ENCODE measurements at places on chromosomes 16 and 17.

DNA sequence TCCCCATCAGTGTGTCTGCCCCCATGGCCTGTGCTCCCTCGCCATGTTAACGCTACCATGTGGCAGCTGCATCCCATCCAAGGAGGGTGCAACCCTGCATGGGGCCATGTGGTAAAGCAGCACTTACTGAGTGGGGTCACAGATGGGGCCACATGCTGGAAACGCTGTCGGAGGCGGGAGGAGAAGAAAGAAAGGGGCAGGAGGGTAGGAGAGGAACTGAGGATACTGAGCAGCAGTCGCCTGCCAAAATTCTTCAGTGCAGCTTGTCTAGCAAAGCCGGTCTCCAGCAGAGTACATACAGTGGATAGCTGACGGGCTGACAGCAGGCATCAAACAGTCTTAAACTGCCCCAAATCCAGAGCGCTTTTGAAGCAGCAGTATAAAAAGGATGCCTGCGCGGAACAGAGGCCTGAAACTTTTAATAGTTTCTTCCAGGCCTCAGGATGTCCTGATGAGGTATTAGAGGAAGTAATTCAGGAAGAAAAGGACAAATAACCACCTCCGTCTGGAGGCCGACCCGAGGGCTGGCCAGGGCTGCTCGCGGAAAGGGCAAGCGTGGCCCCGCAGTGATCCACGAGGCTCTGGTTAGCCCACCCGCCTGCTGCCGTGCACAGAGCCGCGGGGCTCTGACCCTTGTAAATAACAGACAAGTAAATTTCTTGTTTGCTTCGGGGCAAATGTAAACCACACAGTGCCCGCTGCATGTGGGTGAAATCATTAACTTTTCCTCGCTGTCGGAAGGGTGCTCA, 149.0 kb downstream of the CCDC182 start:
- DNase-seq, result no peak

GRCh38 chr17:36979565-36979941, 30.8 kb downstream of the AATF start:
- no peak for DNase-seq

DNA sequence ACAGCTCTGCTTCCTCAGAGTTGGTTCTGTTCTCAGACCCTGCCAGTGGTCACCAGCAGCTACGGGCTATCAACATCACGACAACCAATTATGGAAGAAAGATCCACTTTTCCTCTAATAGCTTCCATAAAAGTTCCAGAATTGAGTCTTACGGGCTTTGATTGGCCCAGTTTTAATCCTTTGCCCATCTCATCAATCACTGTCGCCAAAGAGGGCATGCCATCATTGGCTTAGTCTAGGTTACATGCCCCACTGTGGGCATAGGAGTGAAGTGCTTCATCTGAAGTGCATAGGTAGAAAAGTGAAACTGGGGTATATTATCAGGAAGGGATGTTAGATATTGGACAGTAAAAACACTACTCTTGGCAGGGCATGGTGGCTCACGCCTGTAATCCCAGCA, 76.6 kb upstream of the DHX40 start:
- no peak for DNase-seq

- no peak for DNase-seq
Observed at GRCh38 chr16:4233431-4233830, 8.4 kb downstream of the SRL start.

- no peak for DNase-seq
Observed at GRCh38 chr16:87441886-87442580, 49.9 kb downstream of the MAP1LC3B start.

- DNase-seq, result no peak
Observed at GRCh38 chr16:3578610-3579551, 1.7 kb upstream of the NLRC3 start.

- no peak for DNase-seq
Observed at GRCh38 chr17:78976907-78977680, 2.6 kb downstream of the LGALS3BP start.

DNA sequence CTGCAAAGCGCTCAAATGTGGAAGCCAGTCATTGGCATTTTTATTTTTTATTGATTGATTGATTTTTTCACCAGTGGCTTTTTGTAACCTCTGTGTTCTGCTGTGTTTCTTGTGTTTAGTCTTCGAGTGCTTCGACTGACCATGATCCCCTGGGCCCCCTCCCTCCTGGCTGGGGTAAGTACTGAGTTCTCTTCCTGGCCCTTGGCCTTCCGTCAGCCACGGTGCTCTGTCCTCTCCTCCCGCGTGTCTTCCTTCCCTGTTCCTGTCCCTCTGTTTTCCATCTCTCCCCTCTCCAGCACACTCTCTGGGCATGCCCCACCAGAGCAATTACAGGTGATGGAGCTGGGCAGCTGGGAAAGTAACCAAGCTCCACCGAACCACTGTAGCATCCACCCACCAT, 25.8 kb upstream of the CLEC18A start:
- DNase-seq, result no peak

- no peak for DNase-seq
Observed at GRCh38 chr16:67245674-67246080, 1.6 kb downstream of the FHOD1 start.

DNA sequence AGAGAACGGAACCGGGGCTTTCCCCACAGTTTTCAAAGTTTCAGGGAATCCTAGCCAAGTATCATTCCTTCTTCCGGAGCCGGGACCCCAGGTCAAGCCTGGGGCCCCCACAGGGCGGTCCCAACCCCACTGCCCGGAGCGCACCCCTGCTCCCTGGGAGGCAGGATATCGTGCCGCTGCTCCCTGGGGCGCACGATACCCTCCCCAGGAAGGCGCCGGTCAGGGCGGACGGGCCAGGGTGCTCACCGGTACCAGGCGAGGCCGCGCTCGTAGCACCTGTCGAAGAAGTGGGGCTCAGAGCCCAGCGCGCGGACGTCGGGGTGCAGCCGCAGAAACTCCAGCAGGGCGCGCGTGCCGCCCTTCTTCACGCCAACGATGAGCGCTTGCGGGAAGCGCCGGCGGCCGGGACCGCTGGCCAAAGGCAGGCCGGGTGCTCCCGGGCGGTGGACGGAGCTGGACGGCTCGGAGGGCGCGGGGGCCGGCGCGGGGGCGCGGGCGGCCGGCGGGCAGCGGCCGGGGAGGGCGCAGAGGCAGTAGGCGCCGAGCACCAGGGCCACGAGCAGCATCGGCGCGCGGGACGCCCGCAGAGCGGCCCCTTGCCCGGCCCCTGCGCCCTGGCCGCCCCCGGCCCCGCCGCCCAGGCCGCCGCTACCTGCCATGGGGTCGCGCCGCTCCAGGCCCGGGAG, 407 bp downstream of the HS3ST6 start:
- DNase-seq, result no peak

GRCh38 chr17:45782889-45783592, 1.1 kb upstream of the CRHR1 start:
- no peak for DNase-seq

GRCh38 chr17:78349891-78350642, 9.8 kb downstream of the SOCS3 start:
- DNase-seq, result no peak

- DNase-seq, result no peak
Observed at GRCh38 chr17:38330941-38331411, 12.8 kb downstream of the GPR179 start.

DNA sequence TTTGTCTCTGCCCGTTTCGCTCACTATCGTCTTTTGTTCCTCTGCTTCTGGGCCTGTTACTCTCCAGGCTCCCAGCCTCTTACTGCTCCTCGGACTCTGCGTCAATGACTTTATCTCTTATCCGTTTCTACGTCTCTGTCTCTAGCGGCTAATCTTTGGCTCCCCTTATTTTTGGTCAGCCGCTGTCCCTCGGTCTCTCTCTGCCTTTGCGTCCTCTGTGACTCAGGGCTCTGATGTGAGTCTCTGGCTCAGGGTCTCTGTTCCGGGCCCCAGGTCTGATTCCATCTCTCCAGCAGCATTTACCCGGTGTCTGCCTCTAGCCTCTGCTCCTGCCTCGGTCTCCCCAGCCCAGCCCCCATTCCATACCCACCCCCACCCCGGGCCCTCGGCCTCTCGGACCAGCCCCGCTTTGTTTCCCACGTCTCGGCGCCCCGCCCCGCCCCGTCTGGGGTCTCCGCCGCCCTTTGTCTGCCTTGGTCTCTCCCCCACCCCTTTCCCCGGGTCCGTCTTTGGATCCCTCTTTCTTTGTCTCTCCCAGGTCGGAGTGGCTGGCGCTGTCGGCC, 547 bp upstream of the ZNF48 start:
- DNase-seq, result no peak

GRCh38 chr16:65771707-65772106, 594.8 kb upstream of the CDH5 start:
- no peak for DNase-seq

GRCh38 chr17:50169121-50169764, 3.4 kb downstream of the SGCA start:
- no peak for DNase-seq

DNA sequence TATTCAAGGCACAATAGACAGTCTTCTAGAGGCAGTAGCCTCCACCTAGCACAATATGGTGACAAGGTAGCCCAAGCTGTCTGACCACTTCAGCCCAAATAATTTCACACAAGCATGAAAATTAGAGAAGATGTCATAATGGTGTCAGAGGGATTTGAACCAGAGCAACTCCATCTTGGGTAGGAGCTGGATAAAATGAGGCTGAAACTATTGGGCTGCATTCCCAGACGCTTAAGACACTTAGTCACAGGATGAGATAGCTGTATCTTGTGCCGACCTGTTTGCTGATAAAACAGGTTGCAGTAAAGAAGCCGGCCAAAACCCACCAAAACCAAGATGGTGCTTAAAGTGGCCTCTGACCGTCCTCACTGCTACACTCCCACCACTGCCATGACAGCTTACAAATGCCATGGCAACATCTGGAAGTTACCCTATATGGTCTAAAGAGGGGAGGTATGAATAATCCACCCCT, 192.6 kb downstream of the CPPED1 start:
- DNase-seq, result no peak

DNA sequence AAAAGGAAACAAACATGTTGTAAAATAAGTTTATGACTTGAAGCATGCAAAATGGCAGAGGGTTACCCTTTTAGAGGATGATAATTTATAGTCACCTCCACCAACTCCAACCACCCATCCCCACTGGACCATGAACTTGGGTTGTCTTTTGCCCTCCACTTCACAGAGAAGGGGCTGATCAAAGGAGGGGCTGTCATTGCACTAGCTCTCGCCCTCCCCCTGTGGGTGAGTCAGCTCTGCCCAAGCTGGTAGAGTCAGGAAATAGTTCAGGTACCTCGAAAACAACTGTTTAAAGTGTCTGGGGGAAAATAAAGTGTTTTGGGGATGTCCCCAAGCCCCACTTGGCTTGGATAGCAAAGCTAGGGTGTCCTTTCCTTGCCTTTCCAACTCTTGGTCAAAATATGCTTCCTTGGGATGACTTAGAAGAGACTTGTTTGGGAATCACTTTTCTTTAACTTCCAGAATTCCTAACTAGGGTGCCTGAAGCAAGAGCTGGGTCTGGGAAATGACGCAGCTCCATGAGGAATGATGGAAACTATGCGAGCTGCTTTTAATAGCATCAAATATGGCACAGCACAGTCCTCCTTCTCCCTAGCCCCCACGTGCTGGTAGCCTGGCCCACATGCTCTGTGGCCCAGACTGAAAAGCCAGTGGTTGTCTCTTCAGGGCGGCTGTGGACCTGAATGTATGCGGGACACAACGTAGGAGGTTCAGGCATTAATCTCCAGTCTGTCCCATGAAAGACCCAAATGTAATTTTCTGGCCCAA, 40.7 kb downstream of the TBX4 start:
- DNase-seq, result no peak

DNA sequence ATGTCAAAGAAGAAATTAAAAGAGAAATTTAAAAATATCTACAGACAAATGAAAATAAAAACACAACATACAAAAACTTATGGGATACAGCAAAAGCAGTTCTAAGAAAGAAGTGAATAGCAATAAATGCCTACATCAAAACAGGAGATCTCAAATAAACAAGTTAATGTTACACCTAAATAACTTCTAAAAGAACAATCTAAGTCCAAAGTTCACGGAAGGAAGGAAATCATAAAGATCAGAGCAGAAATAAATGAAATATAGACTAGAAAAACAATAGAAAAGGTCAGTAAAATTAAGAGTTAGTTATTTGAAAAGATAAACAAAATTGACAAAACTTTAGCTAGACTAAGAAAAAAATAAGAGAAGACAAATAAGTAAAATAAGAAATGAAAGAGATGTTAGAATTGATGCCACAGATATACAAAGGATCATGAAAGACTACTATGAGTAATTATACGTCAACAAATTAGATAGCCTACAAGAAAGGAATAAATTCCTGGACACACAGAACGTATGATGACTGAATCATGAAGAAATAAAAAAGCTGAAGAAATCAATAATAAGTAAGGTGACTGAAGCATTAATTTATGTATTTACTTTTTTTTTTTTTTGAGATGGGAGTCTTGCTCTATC, 100.4 kb downstream of the CEP112 start:
- no peak for DNase-seq

GRCh38 chr16:78664811-78665772, 565.6 kb downstream of the WWOX start:
- DNase-seq, result no peak

GRCh38 chr17:81010935-81011334, 19.3 kb downstream of the CHMP6 start:
- no peak for DNase-seq

DNA sequence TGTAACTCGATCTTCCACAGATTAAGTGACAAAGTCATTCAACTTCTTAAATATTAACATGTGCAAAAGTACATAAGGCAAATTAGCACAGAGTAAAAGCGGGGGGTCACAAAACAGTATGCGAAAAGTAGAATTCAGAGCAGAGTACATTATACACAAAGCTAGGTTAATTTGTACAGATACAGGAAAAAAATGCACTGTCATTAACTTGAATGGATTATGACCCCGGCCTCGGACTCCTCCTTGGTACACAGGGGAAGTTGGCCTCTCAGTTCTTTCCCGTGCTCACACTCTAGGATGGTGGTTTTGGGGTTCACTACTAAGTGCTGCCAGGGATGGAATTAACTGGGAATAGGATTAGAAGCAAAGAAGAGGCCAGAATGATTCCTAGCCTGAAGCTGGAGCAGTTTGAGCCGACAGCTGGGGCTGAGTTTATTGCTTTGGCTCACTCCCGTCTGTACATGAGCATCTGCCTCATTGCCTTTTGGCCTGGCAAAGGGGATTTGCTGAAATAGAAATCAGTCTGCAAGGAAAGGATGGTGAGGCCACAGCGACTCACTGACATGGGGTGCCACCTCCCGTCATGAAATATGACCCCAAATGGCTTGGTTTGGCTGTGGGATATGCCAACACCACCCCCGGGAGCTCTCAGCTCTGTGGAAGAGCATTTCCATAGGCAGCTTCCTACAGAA, 23.6 kb downstream of the NTN1 start:
- no peak for DNase-seq

GRCh38 chr17:81966343-81967243, 5.6 kb upstream of the NOTUM start:
- no peak for DNase-seq

Measured in hippocampal formation (tissue), 2 donors.